ENCODE measurements at places on chromosomes 2 and 18. TPM values are rescaled to one million over a fixed set of nuclear protein-coding genes. Genes with fewer than 3 reads are reported as not detected.

The CDCA7 gene
- total RNA-seq, result 0.33 TPM

The LONRF2 gene
- total RNA-seq, result 25.8 TPM

The GCG gene
- not detected for total RNA-seq

The FBLN7 gene
- 0.99 TPM for total RNA-seq

The KIF5C gene
- total RNA-seq, result 7.3 TPM

The DSC3 gene
- total RNA-seq, result 0.49 TPM

The AGXT gene
- not detected for total RNA-seq

The ZRANB3 gene
- 7.2 TPM for total RNA-seq

The ERICH2 gene
- total RNA-seq, result not detected

The SULT1C2 gene
- total RNA-seq, result not detected

DNA sequence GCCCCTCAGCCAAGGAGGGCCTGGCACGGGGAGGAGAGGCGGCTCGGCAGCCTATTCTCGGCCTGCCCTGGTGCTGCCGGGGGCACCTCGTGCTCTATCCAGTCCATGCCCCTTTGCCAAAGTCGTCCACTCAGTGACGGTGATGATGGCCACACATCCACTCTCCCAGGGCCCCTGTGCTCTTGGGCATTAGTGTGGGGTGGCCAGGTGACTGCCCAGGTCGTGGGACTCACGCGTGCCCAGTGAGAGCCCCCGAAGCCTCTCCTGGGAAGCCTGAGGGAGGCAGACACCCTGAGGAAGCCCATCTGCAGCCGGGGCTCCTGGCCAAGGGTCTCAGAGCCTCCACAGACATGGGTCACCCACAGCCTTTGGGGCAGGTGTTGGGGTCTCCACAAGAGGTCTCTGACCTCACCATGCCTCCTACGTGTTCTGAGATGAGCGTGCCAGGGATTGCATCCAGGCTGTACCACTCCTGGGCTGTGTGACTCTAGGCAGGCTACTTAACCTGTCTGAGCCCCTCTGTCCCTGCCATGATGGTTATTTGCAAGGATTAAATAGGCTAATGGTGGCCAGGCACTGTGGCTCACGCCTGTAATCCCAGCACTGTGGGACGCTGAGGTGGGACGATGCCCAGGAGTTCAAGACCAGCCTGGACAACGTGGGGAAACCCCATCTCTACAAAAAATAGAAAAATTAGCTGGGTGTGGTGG lies 12.9 kb downstream of the RAMP1 start:
- H3K27ac ChIP-seq, result peak overlapping the region; percentile 96
- no peak overlapping the region for H3K4me3 ChIP-seq
- no peaks in the 10 kb centered on the region for H3K27me3 ChIP-seq
- peak; percentile 63 for DNase-seq

GRCh38 chr18:53752781-53753367 lies 471.6 kb downstream of the MBD2 start:
- no peaks in the 10 kb centered on the region for H3K27me3 ChIP-seq
- no peak for DNase-seq
- no peak overlapping the region for H3K4me3 ChIP-seq
- no peaks in the 10 kb centered on the region for H3K4me1 ChIP-seq
- H3K27ac ChIP-seq, result no peak overlapping the region

DNA sequence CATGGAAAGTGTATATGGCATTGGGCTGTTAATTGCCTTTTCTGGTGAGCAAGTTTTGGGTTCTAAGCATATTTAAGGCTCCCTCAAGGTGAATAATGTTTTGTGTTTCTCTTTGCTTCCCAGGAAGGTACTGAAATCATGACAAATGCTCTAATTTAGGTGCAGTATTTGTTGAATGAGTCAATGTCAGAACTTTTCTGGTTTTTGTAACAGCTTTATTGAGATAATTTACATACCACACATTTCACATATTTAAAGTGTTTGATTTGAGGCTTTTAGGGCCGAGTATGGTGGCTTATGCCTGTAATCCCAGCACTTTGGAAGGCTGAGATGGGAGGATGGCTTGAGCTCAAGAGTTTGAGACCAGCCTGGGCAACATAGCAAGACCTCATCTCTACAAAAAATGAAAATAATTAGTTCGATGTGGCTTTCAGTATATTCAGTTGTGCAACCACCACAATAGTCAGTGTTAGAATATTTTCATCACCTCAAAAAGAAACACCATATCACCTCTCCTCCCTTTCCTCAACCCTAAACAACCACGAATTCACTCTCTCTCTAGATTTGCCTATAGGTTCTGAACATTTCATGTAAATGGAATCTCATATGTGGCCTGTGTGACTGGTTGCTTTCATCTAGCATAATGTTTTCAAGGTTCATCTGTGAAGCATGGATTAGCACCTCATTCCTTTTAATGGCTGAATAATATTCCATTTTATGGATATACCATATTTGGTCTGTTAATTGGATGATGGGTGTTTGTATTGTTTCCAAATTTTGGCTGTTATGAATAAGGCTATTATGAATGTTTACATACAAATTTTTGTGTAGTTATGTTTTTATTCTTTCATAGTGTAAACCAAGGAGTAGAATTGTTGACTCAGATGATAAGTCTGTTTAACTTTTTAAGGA lies 54.9 kb downstream of the MGAT5 start:
- H3K36me3 ChIP-seq, result no peaks in the 10 kb centered on the region
- H3K27me3 ChIP-seq, result no peaks in the 10 kb centered on the region
- no peak overlapping the region for H3K27ac ChIP-seq
- DNase-seq, result no peak
- no peaks in the 10 kb centered on the region for H3K4me1 ChIP-seq

GRCh38 chr2:205405752-205406151 lies 276.5 kb upstream of the NRP2 start:
- peaks cover 21% of the 10 kb centered on the region for H3K4me1 ChIP-seq
- peak overlapping the region; percentile 23 for H3K27ac ChIP-seq
- no peak for DNase-seq
- H3K4me3 ChIP-seq, result no peak overlapping the region

DNA sequence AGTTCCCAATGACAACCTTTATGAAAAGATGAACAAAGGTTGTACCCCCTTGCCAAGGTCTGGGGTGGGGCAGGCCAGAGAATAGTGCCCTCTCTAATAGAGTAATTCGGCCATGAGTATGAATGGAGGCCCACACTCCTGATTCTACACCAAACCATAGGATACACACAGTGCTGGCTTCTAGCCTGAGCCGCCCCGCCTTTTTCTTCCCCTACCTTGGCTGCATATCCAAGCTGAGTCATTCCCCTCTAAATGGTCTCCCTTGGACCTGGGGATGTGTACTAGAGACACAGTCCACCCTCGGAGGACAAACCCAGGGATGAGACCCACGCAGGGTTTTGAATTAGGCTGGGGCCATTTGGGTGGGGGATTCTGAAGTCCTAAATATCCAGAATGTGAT lies 107.2 kb upstream of the CAPN13 start:
- no peak overlapping the region for H3K27ac ChIP-seq
- no peak overlapping the region for H3K4me3 ChIP-seq
- H3K4me1 ChIP-seq, result no peaks in the 10 kb centered on the region
- no peak for DNase-seq

- no peak overlapping the region for H3K27ac ChIP-seq
- H3K4me1 ChIP-seq, result no peaks in the 10 kb centered on the region
- no peak overlapping the region for H3K4me3 ChIP-seq
- H3K27me3 ChIP-seq, result no peaks in the 10 kb centered on the region
- no peak for DNase-seq
Observed at GRCh38 chr2:134973241-134974138, 54.9 kb downstream of the CCNT2 start.

- no peaks in the 10 kb centered on the region for H3K27me3 ChIP-seq
- H3K36me3 ChIP-seq, result no peaks in the 10 kb centered on the region
- no peak for DNase-seq
- no peak overlapping the region for H3K27ac ChIP-seq
Observed at GRCh38 chr2:202060218-202060617, 12.8 kb upstream of the KIAA2012 start.

DNA sequence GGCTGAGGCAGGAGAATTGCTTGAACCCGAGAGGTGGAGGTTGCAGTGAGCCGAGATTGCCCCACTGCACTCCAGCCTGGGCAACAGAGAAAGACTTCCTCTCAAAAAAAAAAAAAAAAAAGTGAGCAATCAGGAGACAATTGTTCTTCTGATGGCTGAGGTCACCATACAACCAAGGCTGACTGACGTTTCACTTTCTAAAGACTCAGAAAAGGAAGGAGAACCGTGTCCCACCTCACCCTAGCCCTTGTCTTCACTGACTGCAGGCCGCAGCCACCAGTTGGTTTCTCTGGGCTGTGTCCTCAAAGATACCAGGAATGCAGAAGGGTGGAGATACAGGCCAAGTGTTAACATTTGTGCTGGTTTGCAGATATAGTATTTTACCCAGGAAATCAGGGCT lies 7.7 kb upstream of the SLC35F6 start:
- no peak for DNase-seq
- no peak overlapping the region for H3K27ac ChIP-seq
- peaks cover 13% of the 10 kb centered on the region for H3K4me1 ChIP-seq
- no peaks in the 10 kb centered on the region for H3K27me3 ChIP-seq
- no peak overlapping the region for H3K4me3 ChIP-seq

- H3K27me3 ChIP-seq, result no peaks in the 10 kb centered on the region
- H3K36me3 ChIP-seq, result no peaks in the 10 kb centered on the region
- no peak overlapping the region for H3K27ac ChIP-seq
- no peak overlapping the region for H3K4me3 ChIP-seq
- no peak for DNase-seq
Observed at GRCh38 chr2:68671961-68672360, 28.6 kb downstream of the PROKR1 start.

GRCh38 chr2:85672456-85672855 lies 4.5 kb upstream of the SFTPB start:
- no peaks in the 10 kb centered on the region for H3K27me3 ChIP-seq
- no peak overlapping the region for H3K4me3 ChIP-seq
- no peaks in the 10 kb centered on the region for H3K36me3 ChIP-seq
- H3K27ac ChIP-seq, result no peak overlapping the region

- no peak for DNase-seq
- no peaks in the 10 kb centered on the region for H3K36me3 ChIP-seq
- no peak overlapping the region for H3K4me3 ChIP-seq
- no peak overlapping the region for H3K27ac ChIP-seq
- H3K27me3 ChIP-seq, result no peaks in the 10 kb centered on the region
Observed at GRCh38 chr2:223734346-223734745, 103.0 kb downstream of the AP1S3 start.

DNA sequence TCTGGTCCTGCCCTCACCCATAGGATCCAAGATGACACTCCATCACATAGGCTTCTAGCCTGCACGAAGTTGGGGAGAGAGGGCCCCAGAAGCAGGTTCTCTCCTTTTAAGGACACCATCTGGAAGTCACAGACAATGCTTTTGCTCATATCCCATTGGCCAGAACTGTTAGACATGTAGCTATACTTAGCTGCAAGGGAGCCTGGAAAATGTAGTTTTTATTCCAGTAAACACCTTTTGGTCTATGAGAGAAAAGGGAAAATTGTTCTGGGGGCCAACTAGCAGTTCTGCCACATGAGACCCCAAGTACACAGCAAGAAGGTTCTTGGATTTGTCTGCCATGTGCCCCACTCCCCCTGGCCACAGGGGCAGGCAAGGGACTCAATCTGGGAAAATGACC lies 206.1 kb downstream of the ZFP36L2 start:
- no peak overlapping the region for H3K4me3 ChIP-seq
- H3K36me3 ChIP-seq, result no peaks in the 10 kb centered on the region
- H3K27ac ChIP-seq, result no peak overlapping the region
- peaks cover 23% of the 10 kb centered on the region for H3K4me1 ChIP-seq

DNA sequence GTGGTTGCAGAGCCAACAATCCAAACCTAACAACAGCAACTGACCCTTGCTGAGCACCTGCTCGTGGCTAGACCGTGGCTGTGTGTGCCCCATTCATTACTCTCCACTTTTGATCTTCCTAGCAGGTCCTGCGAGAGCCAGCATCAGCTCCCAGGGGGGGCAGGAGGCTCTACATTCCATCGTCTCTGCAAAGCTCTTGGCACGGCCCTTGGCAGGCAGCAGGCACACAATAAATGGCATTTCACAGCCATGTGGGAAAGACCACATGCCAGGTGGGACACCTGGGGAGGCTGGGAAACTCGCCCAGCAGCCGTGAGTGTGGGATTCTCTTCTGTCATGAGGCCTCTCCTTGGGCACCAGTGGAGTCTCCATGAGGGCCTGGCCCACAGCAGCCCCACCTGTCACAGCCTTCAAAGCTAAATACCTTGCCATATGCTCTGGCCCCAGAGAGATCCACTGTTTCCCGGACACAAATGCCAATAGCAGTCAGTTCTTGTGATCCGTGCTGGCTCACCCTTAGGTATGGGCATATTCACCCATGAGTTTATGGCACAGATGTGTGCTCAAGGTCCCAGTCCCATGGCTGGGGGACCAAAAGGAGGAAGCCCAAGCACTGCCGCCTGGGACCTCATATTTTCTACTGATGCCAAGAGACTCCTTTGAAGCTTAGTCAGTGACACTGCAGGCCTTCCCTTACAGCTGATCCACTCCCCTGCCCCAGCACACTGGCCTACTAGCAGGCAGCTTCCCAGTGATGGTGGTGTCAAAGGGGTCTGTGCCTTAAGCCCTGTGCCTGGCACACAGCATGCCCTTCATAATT lies 6.8 kb upstream of the TEX51 start:
- no peaks in the 10 kb centered on the region for H3K36me3 ChIP-seq
- H3K4me3 ChIP-seq, result no peak overlapping the region
- no peaks in the 10 kb centered on the region for H3K27me3 ChIP-seq
- no peak overlapping the region for H3K27ac ChIP-seq

DNA sequence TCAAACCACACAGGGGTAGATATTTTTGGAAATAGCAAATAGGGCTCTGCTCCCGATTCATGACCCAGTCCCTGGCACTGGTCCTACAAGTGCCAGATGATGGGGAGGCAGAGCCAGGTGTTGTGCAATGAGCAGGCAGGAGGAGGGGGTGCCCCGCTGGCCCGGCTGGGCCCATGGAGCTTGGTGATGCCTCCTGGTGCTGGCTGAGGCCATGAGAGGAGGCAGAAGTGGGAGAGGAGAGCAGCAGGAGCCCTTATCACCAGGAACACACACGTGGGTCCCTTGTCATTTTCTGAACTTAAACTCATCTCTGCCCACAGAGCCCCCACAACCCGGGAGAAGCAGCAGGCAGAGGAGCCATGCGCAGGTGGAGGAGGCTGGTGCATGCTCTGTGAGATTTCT lies 90.5 kb upstream of the MAPK4 start:
- no peaks in the 10 kb centered on the region for H3K27me3 ChIP-seq
- no peak for DNase-seq
- H3K27ac ChIP-seq, result no peak overlapping the region
- no peak overlapping the region for H3K4me3 ChIP-seq
- H3K4me1 ChIP-seq, result no peaks in the 10 kb centered on the region

GRCh38 chr18:43877616-43878321 lies 600.5 kb upstream of the SYT4 start:
- DNase-seq, result no peak
- H3K4me3 ChIP-seq, result no peak overlapping the region
- no peaks in the 10 kb centered on the region for H3K27me3 ChIP-seq
- H3K4me1 ChIP-seq, result no peaks in the 10 kb centered on the region
- no peaks in the 10 kb centered on the region for H3K36me3 ChIP-seq
- H3K27ac ChIP-seq, result no peak overlapping the region

Data from sigmoid colon (tissue), 7 donors.